Mammary epithelial cell (primary cell): ENCODE measurements at places on chromosomes 6 and 20. TPM values are rescaled to one million over a fixed set of nuclear protein-coding genes. Genes with fewer than 3 reads are reported as not detected.

Gene PRDM13
- polyA plus RNA-seq = not detected

Gene ISM1
- polyA plus RNA-seq = 1.7 TPM

Gene CASS4
- polyA plus RNA-seq = not detected

Gene TRIM10
- polyA plus RNA-seq = not detected
